Thoracic aorta (tissue), 2 donors: ENCODE measurements at places on chromosomes 4 and X. TPM values are rescaled to one million over a fixed set of nuclear protein-coding genes. Genes with fewer than 3 reads are reported as not detected.

Gene CLDN34
- total RNA-seq = not detected

Gene FMR1
- 31.8 TPM for total RNA-seq

Gene RBMXL3
- not detected for total RNA-seq

Gene MAGEA12
- total RNA-seq = not detected
